ENCODE measurements at places on chromosomes 7 and 10. TPM values are rescaled to one million over a fixed set of nuclear protein-coding genes. Genes with fewer than 3 reads are reported as not detected.

MYL10 gene
- total RNA-seq: not detected

POLR2J3 gene
- total RNA-seq: 76.6 TPM

STK32C gene
- 12.6 TPM for total RNA-seq

DNA sequence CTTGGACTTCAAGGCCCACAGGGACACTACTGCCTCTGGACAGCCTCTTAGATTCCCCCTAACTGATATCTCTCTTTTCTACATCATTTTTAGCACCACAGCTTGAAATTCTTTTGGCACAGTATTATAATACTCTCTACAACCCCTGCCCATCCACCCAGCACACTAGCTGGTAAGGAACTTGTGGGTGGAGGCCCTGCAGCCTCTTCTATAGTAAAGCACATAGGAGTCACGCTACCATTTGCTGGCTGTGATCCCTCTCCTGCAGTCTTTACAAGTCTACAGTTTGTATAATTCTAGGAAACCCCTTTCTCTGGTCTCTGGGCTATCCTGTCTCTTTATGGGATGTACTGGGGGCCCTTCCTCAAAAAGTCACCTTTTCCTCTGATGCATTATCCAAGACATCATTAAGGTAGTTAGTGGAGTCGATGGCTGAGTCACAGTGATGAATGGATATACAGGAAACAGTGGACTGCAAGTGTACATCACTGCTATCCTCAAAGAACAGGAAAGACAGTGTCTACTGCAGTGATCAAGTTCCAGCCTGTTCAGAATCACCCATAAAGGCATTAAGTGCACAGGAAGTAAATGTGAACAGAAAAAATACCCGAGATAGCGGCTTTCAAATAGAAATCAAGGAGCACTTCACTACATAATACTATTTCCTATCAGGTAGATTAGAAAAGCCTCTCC, 54.4 kb downstream of the STK17A start:
- ATAC-seq: peak; percentile 88

PPP1R17 gene
- total RNA-seq: not detected

DNA sequence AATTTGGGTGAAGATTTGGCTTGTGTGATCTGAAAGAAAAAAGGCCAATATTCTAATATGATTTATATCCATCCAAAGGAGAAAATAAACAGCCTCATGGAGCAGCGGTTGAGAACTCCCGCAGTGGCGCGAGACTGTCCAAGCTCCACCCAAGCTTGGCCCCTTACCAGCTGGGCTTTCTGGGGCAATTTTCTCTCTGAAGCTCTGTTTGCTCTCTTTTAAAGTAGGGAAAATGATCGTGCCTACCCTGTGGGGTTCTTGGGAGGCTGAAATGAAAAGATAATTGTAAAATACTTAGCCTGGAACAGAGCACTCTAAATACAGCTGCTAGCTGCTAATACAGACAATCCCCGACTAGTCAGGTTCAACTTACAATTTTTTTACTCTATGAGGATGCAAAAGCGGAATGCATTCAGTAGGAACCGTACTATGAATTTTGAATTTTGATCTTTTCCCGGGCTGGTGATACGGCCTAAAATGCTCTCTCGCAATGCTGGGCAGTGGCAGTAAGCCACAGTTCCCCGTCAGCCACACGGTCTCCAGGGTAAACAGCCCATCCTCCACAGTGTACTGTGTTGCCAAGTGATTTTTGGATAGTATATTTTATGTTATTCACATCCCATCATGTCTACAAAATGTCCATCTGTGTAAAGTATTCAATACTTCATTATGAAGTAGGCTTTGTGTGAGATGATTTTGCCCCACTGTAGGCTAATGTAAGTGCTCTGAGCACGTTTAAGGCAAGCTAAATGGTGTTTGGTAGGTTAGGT, 137.7 kb downstream of the CHN2 start:
- no peak for ATAC-seq

DNA sequence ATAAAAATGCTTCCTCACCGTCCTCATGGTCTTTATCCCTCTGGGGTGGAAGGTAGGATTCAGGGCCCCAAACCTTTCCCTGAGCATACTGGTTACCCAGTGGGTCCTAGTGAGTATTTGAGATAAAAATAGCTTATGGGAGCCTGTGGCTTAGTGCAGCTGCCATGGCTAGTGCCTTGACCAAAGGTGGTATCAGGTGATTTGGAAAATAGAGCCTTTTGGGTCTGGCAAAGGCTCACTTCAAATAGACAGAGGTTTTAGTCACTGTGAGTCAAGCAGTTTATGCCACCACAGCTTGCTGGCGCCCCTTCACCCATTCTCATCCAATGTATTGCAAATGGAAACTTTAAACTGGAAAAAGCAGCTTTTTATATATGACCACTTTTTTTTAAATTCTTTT, 30.4 kb downstream of the PLAU start:
- no peak for ATAC-seq

POLR2J2 gene
- 25.9 TPM for total RNA-seq

- no peak for ATAC-seq
These were observed 155.7 kb downstream of the RTKN2 start for GRCh38 chr10:62112963-62113362.

DNA sequence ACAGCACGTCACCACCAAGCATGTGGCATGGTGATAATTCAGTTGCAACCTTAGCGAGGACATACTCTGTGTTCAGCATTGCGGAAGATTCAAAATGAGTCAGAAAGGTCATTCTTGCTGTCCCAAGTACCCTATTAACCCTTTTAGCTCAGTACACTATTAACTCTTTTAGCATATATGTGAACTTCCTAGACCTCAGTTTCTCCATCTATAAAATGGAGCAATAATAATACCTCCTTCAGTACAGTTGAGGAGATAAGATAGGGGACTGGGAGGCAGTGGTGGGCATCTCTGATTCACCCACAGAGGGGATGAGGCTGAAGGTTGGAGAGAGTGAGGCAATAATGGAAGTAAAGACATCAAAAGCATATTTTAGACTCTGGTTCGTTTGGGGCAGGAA, 67.3 kb downstream of the XRCC2 start:
- ATAC-seq: no peak

GRCh38 chr10:100999742-101000126, at the start of gene LZTS2:
TSS of gene LZTS2 (plus strand) at chr10:100999808. CDS start at chr10:101002539, 2,731 bp downstream.
- no peak for ATAC-seq

GRCh38 chr7:106236065-106236464, 48.7 kb downstream of the NAMPT start:
- ATAC-seq: no peak

C10orf95 gene
- 0.29 TPM for total RNA-seq

DNA sequence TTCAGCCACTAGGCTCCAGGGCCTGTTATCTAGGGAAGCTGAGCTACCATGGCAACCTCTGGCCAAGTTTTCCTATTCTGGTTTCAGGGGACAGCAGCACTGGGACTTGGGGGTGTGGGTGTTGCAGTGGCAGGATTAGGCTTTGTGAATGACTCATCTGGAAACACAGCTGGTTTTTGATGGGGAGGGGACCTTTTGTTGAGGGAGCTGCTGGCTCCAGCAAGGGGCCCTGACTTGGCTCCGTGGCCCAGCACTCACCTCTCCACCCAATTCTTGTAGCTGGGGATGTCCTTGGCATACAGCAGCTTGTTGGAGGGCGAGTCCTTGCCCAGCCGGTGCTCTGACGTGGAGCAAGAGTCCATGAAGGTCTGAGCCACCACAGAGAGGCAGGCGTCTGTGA, 435.9 kb downstream of the PLXNA4 start:
- ATAC-seq: no peak

DNA sequence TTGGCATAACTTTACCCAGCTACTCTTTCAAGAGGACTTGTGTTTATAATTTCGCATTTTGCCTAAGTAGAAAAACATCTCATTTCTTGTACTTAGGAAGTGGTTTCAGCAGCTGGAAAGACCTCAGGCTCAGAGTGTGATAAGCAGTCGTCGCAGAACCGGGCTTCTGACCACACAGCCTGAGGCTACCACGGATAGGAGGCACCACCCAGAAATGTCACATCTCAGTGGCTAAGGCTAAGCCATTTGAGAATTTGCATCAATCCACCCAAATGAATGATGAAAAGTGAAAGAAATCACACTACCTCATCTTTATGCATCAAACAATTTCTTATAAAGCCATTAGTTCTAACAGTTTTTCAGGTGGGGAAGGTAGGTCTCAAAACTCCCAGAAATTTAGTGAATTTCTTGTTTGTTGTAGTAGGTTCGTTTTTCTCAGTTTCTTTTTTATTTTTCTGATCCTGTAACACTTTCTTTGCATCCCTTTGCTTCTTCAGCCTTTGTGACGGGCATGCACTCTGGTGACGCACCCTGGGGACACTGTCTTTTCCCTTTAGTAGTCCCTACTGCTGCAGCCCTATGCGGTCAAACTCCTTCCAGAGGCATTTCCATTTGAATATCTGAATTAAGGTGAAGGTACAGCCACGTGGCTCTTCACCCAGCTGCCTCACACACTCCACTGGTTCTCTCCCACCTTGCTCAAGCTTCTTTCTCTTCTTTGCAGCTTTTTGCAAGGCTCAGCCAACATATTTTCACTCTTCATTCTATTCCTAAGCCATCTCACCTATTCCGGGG, 68.5 kb downstream of the MAP3K8 start:
- peak; percentile 91 for ATAC-seq

DNA sequence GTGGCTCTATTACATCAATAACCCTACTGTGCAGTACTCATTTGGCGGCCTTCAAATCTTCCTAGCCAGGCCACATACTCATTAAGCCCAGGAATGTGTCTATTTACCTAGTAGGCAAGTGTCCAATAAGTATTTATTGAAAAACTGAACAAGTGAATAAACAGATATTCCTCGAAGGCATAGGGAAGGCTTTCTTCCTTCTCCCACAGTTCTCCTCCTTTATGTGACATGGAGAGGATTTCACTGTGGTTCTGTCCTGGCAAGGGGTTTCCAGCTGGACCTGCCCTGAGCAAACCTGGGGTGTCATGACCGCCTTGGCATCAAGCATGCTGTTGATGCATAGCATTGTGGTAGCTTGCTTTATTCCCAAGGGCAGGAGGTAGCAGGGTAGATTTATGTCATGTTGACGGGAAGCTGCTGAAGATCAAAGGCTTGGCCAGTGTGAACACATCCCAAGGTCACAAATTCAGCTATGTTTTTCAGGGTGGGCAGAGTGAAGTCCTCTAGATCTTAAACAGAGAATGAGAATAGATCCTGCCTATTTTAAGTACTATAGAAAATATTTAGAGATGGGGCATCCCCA, 195.1 kb downstream of the INHBA start:
- ATAC-seq: no peak

DNA sequence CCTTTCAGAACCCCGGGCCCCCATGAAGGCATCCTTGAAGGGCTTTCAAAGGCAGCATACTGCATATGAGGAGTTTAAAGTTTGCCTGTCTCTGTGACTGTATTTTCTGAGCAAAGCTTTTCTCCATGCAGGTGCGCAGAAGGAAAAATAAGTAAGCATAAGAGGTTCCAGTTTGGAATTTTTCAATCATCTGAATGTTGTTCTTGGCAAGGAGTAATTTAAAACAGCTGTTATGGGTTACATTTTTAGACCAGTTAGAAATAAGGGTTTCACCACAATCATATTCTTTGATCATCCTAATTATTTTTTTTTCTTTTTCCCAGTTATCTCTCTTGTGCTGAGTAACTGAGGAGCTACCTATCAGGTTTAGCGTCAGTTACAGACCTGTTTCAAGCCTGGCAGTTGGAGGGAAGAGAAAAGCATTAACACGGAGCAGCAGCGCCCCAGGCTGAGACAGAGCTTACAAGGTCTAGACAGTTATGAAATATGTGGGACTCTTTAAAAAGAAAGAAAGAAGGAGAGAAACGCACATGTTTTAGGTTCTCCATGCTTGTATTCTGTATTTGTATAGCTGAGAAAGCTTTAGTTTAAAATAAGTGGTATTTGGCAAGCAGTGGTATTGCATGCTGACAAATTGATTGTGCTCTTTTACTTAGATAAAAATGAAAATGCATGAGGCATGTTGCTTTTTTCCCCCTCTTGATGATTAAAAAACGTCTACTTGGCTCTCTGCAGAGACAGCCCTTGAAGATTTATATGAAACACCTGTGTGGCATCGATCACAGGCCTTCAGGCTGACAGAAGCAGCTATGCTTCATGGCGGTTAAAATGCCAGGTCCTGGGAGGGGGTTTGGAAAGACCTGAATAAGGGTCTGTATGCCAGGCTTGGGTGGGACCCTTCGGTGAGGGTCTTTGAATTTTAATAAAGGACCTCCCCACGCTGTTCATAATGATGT, 157.6 kb downstream of the GRK5 start:
- ATAC-seq: no peak

ERV3-1 gene
- 13.7 TPM for total RNA-seq

DNA sequence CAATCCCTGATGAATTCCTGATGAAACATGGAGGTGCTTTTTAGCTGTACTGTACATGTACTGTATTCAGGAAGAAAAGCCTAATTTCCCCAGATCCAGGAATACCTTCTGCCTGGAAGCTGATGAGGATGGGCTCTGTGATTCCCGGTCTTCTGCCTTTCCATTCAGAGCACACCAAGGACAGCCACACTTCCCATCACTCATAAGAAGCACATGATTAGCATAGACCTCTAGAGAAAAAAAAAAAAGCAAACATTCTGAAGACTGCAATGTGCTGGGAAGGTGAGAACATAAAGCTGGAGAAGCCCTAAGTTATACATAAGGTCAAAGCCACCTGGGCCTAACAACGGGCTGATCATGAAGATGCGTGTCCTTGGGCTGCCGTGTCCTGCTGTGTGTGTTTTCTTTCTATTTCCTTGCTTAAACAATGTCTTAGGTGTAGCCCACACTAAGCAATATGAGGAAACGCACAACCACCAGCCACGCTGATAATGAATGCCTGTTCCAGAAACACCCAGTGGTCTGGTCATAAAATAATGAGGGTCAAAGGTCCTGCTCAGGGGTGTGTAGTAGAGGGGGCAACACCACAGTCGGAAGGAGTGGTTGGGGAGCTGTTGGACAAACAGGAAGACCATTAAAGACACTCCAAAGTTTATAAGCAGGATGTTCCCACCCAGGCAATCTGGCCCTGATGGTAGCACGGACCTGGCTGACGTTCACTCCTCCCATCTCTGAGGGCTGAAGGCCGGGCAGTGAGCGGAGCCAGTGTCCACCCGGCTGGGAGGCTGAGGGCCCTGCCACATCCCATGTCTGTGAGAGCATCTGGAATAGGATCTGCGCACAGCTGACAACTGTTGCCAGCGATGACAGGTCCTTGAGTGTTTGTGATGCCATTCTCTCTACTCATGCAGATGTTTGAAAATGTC, 7.9 kb downstream of the PKD1L1 start:
- no peak for ATAC-seq

GRCh38 chr10:79431428-79431827, 14.0 kb downstream of the ZCCHC24 start:
- ATAC-seq: no peak

GTF2IRD1 gene
- total RNA-seq: 0.89 TPM

- ATAC-seq: no peak
These were observed 505.6 kb downstream of the GALNT17 start for GRCh38 chr7:71637578-71637977.

SYT15 gene
- 0.56 TPM for total RNA-seq

All from activated T-helper 17 cell treated with anti-CD3 and anti-CD28 coated beads, Interleukin-2, amount 50 U/mL, for 72 hours (primary cell).